ENCODE measurements at places on chromosomes 2 and 18. TPM values are rescaled to one million over a fixed set of nuclear protein-coding genes. Genes with fewer than 3 reads are reported as not detected.

- no peak for DNase-seq
- no peaks in the 10 kb centered on the region for H3K36me3 ChIP-seq
- no peak overlapping the region for H3K4me3 ChIP-seq
- H3K27ac ChIP-seq: no peak overlapping the region
- H3K27me3 ChIP-seq: no peaks in the 10 kb centered on the region
Measured at GRCh38 chr2:120538691-120539423, 192.9 kb downstream of the INHBB start.

DNA sequence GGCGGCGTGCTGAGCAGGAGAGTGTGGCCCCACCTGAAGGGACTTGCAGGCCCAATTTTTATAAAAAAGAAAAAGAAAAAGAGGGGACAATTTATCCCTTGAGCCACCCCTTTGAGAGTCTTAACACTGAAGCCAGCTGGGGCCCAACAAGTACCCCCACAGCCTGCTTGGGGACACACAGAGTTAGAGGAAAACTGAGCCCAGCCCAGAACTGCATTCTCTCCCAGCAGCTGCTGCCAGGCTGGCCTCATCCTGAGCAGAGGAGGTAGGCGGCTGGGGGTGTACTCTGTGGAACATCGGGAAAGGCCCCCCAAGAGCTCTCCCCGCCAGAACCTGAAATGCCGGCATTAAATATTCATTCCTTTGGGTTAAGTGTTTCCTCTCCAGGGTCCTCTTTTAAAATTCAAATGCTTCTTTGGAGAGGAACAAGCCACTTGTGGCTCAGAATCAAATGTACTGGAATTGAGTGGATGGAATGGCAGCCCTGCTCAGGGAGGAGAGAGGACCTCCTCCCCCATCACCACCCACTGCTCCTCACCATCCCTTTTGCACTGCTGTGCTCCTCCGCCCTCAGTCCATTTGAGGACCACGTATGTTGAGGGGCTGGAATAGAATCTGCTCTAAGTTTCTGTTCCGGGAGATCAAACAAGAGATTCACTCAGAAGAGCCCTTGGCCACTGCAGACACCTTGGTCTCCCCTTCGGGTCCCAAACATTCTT lies 45.6 kb downstream of the C1QL2 start:
- H3K27ac ChIP-seq: no peak overlapping the region
- H3K27me3 ChIP-seq: no peaks in the 10 kb centered on the region
- H3K4me1 ChIP-seq: no peaks in the 10 kb centered on the region
- DNase-seq: no peak
- H3K4me3 ChIP-seq: no peak overlapping the region
- H3K36me3 ChIP-seq: no peaks in the 10 kb centered on the region

RAPH1 gene
- total RNA-seq: 10.5 TPM

SERPINB13 gene
- not detected for total RNA-seq

CDCA7 gene
- 0.80 TPM for total RNA-seq
